ENCODE measurements at places on chromosomes 5 and 9. TPM values are rescaled to one million over a fixed set of nuclear protein-coding genes. Genes with fewer than 3 reads are reported as not detected.
A peak's percentile ranks its signal among the peaks of the same experiment; 100 is the strongest.

- DNase-seq = no peak
These were observed 103.3 kb downstream of the SYK start for GRCh38 chr9:90904706-90905478.

- DNase-seq = no peak
These were observed 171.2 kb upstream of the MPDZ start for GRCh38 chr9:13450723-13451122.

DNA sequence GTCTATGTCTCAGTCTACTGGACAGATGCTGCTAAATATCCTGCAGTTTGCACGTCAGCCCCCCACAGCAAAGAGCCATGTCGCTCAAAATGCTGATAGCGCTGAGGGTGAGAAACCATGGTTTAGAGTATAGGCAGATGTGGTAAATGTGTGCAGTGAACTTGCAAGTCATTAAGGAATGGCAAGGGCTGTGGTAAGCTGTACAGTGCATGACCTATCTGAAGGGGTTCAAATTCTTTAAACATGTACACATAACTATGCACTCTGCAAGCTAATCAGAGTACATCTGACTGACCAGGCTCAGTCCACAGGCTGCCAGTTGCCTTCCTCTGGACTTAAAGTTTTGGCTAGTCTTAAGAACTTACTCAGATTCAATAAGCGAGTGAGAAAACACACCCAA, 170.7 kb downstream of the CFAP90 start:
- DNase-seq = no peak

DNA sequence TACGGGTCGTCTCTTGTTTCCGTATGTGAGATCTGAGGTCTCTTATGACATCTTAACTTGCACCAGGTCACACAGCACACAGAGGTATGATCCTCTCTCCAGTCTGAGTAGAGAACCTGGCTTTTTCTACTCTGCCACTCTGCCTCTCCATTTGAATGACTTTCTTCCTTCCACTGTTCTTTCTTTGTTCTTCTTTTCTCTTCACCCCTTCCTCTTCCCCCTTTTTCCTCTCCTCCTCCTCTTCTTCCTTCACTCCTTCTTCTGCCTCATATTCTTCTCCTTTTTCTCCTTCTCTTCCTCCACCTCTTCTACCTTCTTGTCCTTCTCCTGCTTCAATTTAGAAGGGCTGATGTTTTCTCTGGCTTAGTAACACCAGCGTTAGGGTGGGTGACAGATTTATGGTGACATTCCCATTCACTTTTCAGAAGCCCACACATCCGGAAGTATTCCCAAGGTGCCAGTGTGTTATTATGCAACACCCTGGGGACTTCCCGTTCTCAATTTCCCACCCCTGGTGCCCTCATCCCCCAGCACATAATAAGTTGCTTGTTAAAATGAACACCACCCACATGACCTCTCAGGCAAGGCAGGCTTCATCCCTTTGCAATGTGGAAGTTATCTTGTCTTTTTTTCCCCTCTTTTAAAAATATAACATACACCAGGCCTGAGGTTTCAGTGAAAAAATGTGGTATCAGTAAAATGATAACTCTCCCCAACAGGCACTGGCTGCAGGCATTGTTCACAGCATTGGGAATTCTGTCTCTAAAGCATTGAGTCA, 122.0 kb downstream of the PAPPA start:
- DNase-seq = no peak

GRCh38 chr9:137045294-137046087, 486 bp downstream of the NPDC1 start:
- no peak for DNase-seq

The ACOT12 gene
- 0.05 TPM for polyA plus RNA-seq

GRCh38 chr9:101038488-101038887, 10.0 kb downstream of the PLPPR1 start:
- DNase-seq = no peak

DNA sequence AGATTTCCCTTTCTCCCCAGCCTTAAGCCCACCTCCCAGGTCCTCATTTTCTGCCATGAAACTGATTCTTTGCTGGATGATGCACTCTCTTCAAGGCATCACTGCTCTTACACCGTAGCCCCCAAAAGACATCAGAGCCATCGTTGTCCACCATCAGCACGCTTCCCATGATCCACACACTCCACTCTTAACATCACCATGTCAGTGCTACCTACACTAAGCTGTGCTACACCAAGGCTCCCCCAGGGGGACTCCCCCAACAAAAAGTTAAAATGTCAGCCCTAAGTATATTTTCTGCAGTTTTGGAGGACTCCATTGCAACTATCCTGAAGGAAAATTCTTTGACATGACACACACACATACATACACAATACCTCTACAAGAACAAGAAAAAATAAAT, 34.1 kb upstream of the KIF2A start:
- DNase-seq = no peak

DNA sequence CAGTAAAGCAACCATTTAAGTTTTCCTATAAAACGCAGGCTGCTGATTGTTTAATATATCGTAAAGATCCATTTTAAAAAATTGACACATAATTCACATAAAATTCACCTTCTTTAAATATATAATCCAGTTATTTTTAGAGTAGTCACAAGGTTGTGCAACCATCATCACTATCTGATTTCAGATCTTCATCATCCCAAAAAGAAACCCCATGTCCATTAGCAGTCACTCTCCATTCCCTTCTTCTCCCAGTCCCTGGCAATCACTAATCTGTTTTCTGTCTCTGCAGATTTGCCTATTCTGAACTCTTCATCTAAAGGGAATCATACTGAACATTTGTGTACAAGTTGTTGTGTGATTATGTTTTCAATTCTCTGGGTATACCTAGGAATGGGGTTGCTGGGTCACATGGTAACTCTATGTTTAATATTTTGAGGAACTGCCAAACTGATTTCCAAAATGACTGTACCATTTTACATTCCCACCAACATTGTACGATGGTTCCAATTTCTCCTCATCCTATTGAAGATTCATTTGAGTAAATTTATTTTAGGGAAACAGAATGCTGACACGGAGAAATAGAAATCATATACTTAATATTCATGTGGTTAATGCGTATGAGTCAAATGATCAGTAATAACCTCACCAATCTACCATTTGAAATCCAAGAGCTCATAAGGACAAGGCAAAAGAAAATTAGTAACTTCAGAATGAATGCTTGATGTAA, 57.8 kb upstream of the PLPP1 start:
- no peak for DNase-seq

The SPRY4 gene
- 11.6 TPM for polyA plus RNA-seq

The FOXI1 gene
- polyA plus RNA-seq = not detected

DNA sequence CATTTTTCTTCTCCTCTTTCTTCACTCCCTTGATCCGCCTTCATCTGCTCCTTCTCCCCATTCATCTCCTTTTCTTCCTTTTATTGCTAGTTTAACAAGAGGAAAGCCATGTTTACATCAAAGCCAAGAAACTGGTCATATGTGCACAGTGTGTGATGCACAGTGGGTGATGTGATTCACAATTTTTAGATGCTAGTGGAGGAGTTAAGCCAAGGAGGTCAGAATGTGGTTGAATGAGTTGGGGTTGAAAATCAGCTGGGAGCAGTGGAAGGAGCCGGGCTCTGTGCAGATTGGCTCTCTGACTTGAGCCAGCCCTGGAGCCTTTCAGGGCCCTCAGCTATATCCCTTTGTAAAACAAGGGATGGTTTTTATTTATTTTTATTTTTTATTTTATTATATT, 7.3 kb downstream of the ACER2 start:
- DNase-seq = no peak

- peak; percentile 7 for DNase-seq
These were observed 290.2 kb upstream of the RGMB start for GRCh38 chr5:98483301-98483685.

GRCh38 chr5:166746506-166746905, 1544.9 kb upstream of the WWC1 start:
- no peak for DNase-seq

- no peak for DNase-seq
These were observed 31.2 kb downstream of the CNOT6 start for GRCh38 chr5:180525399-180525798.

The NMUR2 gene
- not detected for polyA plus RNA-seq

DNA sequence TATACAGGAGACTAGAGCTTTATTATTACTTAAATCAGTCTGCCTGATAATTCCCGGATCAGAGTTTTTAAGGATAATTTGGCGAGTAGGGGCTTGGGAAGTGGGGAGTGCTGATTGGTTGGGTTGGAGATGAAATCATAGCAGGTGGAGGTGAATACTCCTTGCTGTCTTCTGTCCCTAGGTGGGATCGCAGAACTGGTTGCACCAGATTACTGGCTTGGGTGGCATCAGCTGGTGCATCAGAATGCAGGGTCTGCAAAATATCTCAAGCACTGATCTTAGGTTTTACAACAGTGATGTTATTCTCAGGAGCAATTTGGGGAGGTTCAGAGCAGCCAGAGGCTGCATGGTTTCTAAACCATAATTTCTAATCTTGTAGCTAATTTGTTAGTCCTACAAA, 68.1 kb downstream of the KIF4B start:
- DNase-seq = no peak

DNA sequence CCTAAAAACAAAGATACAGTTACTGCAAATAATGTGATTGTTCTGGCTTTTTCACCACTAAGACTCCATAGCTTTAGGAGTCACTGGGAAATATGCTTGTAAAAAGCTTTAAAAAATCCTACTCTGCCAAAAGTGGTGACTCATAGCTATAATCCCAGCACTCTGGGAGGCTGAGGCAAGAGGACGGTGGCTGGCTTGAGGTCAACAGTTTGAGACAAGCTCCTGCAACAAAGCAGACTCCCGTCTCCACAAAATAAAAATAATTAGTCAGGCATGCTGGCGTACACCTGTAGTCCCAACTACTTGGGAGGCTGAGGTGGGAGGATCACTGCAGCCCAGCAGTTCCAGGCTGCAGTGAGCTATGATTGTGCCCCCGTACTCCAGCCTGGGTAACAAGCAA, 406.4 kb downstream of the HTR1A start:
- DNase-seq = no peak

DNA sequence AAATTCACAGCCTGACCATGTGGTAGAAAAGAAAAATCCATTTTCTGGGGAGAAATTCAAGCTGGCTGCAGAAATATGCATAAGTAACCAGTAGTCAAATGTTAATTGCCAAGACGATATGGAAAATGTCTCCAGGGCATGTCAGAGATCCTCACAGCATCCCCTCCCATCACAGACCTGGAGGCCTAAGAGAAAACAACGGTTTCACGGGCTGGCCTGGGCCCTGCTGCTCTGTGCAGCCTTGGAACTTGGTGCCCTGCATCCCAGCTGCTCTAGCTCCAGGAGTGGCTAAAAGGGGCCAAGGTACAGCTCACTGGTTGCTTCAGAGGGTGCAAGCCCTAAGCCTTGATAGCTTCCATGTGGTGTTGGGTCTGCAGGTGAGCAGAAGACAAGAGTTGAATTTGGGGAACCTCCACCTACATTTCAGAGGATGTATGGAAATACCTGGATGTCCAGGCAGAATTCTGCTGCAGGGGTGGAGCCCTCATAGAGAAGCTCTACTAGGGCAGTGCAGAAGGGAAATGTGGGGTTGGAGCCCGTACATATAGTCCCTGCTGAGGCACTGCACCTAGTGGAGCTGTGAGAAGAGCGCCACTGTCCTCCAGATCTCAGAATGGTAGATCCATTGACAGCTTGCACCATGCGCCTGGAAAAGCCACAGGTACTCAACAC, 49.7 kb downstream of the PTBP3 start:
- DNase-seq = no peak

DNA sequence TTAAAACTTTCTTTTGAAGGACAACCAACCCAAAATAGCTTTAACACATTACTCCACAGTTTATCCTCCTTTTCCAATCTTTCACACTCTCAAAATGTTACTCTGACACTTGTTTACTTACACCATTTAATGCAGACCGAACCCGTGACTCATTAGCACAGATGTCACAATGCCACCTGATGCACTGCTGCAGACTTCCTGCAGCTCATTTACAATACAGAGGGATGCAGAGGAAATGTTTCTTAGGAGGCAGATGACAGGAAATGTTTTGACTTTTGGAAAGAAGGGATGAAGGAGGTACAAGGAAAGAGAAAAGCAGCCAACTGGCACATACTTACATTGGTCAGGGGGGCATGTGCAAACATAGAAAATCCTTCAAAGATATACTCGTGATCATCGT, 39.0 kb downstream of the DROSHA start:
- no peak for DNase-seq

DNA sequence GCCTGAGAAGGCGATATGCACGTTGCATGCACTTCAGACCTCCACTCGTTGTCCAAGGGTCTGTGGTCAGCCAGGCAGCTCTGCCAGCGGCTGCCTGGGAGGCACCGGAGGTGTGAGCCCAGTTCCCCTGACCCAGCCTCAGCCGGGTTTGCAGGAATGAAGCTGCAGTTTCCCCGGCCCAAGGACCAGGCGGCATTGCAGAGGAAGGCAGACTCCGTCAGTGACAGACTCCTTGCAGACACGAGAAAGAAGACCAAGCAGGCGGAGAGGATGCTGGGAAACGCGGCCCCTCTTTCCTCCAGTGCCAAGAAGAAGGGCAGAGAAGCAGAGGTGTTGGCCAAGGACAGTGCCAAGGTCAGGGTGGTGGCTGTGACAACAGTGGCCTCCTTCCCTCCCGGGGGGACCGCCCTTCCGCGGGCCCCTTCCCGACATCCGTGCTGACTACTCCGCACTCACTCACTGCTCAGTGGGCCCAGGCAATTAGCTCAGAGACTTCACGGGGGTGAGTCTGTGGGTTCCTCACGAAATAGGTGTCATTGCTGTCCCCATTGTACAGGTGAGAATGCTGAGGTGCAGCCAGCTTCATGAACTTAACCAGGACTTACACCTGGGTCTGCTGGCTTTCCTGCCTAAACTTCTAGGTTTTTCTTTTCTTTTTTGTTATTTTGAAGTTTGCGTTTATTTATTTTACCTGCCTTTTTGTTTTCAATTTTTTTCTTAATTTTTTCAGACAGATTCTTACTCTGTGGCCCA, 10.8 kb upstream of the AIF1L start:
- no peak for DNase-seq

- peak; percentile 10 for DNase-seq
These were observed 31.6 kb upstream of the ACOT12 start for GRCh38 chr5:81425569-81425968.

The SPINK7 gene
- polyA plus RNA-seq = not detected

GRCh38 chr9:75001719-75002421, 26.2 kb downstream of the CARNMT1 start:
- peak; percentile 71 for DNase-seq

DNA sequence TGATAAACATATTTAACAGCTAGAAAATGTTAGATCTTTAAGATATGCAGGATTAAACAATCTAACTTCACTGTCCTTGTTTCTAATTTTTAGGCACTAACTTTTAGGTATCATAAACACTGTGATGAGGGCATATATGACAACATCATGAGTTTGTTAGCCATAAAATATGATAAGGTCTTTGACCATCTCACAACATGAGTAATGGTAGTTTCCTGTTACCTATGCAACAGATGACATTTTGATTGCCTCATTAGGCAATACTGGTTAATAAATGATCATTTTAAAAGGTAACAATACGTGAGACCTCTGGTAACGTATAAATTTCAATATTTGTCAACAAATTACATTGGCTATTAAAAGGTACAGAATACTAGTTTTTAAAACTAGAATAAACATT, 613.5 kb downstream of the PDE4D start:
- DNase-seq = no peak
